ENCODE measurements at places on chromosomes 11 and 22.

DNA sequence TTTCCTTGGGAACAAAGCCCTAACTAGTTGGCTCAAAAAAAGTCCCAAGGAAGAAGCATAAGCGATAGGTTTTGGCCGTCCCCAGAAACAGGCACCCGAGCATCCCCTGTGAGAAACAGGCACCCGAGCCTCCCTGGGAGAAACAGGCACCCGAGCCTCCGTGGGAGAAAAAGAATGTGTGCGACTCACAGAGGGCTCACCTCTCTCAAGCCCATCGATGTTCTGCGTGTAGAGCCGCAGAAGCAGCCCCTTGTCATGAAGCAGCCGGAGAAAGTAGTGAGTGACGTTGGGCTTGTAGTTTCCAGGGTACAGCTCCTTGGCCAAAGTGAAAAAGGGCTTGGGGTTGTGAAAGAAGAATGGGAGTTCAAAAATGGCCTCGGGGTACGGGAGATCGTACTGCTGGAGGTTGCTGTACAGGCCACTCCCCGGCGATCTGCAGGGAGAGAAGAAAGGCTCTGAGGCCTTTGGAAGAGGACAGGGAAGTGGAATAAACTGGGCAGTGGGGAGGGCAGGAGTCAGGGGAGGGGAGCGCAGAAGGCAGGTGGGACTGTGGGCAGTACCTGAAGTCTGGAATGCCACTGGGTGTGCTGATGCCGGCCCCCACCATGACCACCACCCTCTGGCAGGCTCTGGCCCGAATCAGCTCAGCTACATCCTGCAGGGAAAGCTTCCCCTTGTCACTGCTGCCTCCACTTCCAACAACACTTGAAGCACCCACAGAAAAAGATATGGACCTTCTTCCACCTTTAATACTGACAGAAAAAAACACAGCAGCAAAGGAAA lies 3.2 kb downstream of the SIRT3 start:
- no peak for DNase-seq

GRCh38 chr11:62919476-62919875 lies 1.7 kb downstream of the CHRM1 start:
- DNase-seq = no peak

GRCh38 chr11:47393163-47394049 lies 15.0 kb upstream of the SLC39A13 start:
- DNase-seq = no peak

DNA sequence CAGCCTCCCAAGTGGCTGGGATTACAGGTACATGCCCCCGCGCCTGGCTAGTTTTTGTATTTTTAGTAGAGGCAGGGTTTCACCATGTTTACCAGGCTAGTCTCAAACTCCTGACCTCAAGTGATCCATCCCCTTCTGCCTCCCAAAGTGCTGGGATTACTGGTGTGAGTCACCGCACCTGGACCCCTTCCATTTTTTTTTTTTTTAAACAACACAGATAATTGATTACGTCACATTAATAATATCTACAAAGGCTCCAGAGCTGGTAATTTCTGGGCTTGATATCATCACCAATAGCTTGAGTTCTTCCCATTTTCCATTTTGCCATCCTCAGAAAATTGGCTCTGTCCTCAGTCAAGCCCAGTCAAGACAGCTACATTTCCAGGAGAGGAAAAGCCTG lies 7.2 kb downstream of the TTLL1 start:
- DNase-seq = no peak

All from omental fat pad (tissue), 4 donors.